ENCODE measurements at places on chromosomes 5 and 9.
A peak's percentile ranks its signal among the peaks of the same experiment; 100 is the strongest.

DNA sequence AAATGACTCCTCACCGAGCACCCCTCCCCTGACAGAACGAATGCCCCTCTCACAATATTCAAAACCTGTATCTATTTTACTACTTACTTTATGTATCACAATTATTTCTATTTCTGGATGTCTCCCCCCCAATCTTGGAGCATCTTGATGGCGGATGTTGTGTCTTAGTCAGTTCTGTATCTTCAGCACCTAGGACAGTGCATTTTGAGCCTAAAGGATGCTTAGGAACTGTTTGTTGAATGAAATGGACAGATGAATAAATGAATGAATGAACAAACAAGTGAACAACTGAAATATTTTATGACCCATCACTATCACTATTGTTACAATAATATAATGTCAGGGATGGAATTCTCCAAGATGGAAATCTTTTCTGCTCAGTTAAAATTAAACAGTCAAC is 295.7 kb downstream of the DNAH5 start:
- no peak for DNase-seq

DNA sequence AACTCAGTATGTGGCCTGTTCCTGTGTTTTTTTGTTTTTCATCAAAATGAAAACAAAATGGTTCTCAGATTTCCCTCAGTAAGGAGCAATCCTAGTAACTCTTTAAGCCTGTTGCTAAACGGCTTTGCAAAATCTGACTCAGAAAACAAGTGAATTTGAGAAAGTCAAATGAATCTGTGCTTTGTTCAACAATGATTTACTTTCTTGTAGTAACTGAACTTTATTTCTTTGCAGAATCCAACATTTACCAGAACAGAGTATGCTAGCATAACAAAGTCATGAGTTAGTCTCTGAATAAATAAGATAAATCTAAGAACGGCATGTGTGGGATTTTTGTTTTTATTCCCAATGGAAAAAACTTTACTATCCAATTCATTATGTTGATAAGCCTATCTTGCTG is 93.8 kb downstream of the OXCT1 start:
- DNase-seq = peak; percentile 95

DNA sequence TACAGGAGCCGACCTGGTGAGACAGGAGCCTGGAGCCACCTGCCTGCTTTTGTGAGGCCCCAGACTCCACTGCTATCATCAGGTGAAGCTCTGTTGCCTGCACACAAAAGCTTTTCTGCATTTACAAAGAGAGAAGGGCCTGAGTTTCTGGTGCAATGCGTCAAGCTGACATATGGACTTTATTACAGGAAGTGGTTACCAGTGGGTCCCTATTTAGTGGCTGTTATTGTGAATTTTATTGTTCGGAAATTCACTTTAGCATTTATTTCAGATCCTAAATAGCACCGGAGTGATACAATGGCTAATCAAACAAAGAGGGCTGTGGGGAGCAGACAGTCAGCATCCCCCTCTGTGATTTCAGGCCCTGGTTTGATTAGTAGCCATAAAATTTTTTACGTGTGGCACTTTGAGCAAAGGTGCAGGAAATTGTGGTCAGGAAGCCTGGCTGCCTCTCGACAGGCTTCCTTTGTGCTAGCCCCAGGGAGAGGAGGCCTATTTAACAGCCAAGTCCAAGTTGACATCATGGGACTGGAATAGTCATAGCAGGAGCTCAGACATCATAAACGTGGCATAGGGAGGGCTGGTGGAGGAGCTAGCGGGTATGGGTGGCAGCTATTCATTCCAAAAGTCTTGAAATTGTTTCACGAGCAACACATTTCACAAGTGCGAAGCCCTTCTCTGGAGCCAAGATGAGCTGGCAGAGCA is 8.4 kb downstream of the TGFBI start:
- peak; percentile 48 for DNase-seq

DNA sequence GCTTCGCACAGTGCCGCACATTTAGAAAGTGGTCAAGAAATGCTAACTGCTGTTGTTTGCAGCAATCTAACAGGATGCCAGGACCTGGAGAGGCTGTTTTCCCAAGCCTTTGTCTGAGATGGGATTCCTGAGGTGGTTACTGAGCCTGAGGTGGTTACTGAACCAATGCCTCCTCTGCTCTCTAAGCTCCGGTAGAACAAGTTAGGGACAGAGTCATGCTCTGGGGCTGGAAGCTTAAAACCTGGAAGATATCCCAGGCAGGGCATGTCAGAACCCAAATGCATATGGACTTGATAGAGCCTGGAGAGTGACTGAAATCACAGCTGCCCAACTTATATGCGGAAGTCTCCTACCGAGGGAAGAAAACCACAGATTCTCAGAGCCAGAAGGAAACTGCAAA is 46.5 kb upstream of the FAT2 start:
- no peak for DNase-seq

- DNase-seq = no peak
These were observed 4.8 kb downstream of the ALDH1A1 start for GRCh38 chr9:72947984-72948465.

DNA sequence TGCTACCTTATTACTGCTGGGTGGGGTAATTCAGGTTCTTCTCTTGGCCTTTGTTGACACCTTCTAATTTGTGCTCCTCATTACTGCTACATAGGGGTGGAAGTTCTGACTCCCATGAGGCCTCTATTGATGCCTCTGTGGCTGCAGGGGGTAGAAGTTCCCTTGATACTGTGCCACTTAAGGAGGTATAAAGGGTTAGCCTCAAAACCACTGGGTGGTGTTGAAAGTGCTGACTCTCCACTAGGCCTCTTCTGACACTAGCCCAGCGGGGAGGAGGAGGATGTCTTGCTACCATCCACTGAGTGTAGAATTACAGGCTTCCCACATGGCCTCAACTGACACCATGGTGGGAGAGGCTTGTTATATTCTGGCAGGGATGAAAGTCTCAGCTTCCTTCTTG is 36.7 kb upstream of the CCDC112 start:
- DNase-seq = peak; percentile 40

- DNase-seq = no peak
These were observed 21.1 kb downstream of the FAT2 start for GRCh38 chr5:151570058-151570457.

DNA sequence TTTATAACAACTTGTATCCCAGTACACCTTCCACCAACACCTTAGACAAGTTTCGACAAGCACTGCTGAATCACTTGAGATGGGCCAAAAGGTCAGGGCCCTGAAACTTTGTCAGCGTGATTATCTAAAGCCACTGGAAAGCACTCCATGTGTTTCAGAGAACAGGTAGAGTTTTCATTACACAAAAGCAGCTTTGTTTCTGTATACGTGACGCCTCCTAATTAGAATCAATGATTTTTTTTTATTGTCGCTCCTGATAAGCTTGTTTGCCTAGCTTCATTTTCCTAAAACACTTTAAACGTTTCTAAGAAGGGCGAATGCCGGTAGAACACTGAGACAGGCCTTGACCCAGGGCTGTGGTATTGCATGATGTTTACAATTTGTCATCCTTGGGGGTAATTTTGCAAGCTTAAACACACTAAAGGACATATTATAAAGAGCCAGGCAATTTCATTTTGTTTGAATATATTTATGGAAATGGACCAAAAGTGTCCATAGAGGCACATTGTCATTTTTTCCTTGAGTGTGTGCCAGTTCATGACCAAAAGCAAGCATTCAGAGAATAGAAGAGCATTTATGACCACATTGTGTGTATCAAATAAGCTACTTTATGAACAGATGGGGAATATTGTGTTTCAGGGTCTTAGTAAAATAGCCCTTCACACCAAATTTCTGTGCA is 193.6 kb downstream of the GLIS3 start:
- DNase-seq = no peak

GRCh38 chr9:119167267-119167666 is 202.0 kb downstream of the BRINP1 start:
- DNase-seq = no peak

GRCh38 chr5:136006164-136006563 is 22.6 kb upstream of the TGFBI start:
- peak; percentile 95 for DNase-seq

DNA sequence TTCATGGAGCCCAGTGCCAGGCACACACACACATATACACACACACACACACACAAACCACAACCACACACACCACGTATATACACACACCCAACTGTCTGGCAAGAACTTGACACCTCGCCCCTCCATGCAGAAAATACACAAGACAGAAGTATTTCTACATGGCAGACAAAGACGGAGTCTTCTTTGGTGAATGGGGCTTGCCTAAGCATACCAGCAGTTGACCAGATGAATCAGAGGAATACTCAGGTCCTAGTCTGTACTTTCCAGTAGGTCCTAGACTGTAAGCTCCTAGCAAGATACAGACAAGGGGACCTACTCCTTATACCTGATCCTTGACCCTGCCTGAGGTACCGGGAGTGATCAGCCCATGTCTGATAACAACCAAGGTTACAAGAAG is 60.1 kb downstream of the SIL1 start:
- peak; percentile 61 for DNase-seq

DNA sequence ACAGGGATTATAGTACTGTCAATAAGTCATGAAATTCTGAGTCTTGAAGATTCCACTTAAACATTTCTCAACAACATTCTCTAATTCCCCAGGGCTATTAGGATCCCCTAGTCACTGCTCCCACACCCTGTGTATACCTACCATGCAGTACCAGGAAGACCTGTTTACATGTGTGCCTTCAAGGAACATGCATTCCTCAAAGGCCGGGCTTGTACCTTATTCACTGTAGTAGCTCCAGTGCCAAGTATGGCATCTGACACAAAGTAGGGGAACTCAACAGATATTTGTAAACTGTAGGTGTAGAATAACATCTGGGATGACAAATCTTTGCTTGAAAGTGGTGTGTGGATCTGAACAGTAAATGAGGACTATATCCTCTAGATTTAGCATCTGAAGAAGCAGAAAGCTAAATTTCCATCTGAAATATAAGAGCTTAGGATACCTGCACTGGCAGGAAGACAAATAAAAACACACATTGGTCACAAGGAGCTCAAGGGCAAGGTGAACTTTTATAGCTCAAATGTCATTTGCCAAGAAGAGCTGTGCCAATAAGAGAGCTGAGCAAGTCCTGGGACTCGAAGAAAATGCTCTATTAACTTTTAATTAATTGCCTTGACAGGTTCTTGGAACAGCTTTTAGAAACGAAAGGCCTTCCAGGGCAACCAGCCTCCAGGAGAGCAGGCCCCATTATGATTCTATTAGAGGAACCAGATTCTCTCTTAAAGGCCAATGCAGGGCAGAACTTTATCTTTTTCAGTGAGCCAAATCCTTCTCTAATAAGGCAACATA is 52.3 kb upstream of the MYOT start:
- DNase-seq = no peak

DNA sequence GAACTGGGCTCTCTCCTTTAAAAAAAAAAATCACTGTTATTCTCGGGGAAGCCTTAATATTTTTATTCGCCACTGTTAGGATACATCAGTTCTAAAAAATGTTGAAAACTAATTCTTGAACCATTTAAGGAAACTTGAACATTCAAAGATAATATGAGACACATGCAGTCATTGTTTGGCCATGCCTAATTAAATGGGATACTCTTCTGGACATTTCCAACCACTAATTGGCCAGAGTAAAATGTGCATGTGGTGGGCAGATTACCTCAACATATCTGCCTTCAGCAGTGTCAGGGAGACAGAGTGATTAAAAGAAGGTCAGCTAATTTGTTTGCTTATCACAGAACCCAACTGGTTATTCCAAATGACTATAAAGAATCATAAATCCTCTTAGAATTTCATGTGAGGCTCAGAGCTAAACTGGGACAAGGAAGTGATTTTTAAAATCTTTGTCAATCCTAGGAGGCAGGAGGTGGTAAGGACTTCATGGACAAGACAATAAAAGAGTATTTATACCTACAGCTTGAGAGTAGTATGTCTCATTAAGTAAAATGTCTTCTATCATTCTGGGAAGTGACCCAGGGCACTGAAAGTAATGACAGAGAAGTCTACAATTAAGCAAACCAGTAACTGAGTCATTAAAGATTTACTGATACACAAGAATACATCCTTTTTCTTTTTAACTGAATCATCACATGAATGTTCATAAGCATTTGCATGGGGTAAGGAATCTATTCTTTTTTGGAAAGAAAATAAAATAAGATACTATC is 242.9 kb upstream of the TRPM3 start:
- DNase-seq = no peak

DNA sequence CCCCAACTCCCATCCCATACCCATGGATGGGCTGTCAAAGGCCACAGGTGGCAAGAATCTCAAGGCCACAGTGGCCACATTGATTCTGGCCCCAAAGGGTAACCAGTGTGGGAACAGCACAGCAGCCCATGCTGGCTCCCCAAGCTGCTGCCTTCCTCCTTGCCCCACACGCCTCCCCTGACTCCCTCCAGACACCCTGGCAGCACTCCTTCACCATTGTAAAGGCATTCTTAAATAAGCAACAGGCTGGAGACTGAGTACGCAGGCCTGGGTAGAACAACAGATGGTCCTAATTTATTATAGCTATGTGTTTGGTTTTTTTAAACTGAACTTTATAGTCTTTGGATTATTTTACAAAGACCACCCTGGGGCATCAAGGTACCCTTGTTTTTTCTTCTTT is 158.8 kb downstream of the TSSK1B start:
- no peak for DNase-seq

- peak; percentile 83 for DNase-seq
These were observed 90.1 kb downstream of the CRB2 start for GRCh38 chr9:123445981-123446610.

- peak; percentile 1 for DNase-seq
These were observed 121.0 kb upstream of the RGS7BP start for GRCh38 chr5:64384765-64385164.

- DNase-seq = no peak
These were observed 25.7 kb downstream of the NMUR2 start for GRCh38 chr5:152379331-152379730.

- DNase-seq = peak; percentile 93
These were observed 86.5 kb upstream of the ANKRD55 start for GRCh38 chr5:56319526-56320181.

GRCh38 chr9:121696930-121697329 is 45.5 kb downstream of the DAB2IP start:
- no peak for DNase-seq

GRCh38 chr5:2385818-2386217 is 365.7 kb downstream of the IRX2 start:
- DNase-seq = no peak

GRCh38 chr9:75545287-75545686 is 345.2 kb upstream of the PCSK5 start:
- no peak for DNase-seq

DNA sequence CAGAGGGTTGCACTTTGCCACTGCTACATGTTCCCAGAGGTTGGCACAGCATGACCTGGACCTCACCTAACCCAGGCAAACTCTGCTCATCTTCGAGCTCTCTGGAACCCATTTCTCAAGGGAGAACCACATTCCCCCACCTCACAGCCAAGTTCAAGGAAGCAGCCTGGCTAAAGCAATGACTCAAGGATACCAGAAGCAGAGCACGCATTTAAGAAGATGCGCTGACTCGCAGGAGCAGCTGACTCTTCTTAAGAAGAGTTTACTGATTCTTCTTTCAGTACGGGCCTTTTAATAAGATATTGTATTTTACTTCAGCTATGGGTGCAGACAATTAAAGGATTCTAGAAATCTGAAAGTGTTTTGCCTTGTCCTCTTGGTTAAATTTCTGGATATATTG is 4.1 kb upstream of the SEMA5A start:
- peak; percentile 28 for DNase-seq

Data from amniotic epithelial cell (primary cell).